ENCODE measurements at places on chromosomes 7 and 10. TPM values are rescaled to one million over a fixed set of nuclear protein-coding genes. Genes with fewer than 3 reads are reported as not detected.

Gene MRPS33
- 26.7 TPM for total RNA-seq

Gene SEMA3A
- total RNA-seq = 134 TPM

Gene AKR1B15
- not detected for total RNA-seq

Gene PRLHR
- total RNA-seq = not detected

Gene MYL7
- total RNA-seq = not detected

Gene HOXA10
- not detected for total RNA-seq

Gene PLXDC2
- 65.8 TPM for total RNA-seq

Gene FAM24A
- total RNA-seq = not detected

Gene RAB19
- 0.93 TPM for total RNA-seq

Gene UPK3B
- 0.99 TPM for total RNA-seq

Gene DOCK1
- total RNA-seq = 77.0 TPM

Gene MSS51
- 3.6 TPM for total RNA-seq

Gene RELN
- 144 TPM for total RNA-seq

Gene SLC26A3
- total RNA-seq = not detected

Gene ZNF488
- total RNA-seq = 7.5 TPM

Gene METTL27
- total RNA-seq = 5.9 TPM

Gene TUBB8
- total RNA-seq = not detected

Gene STEAP1
- total RNA-seq = 10.2 TPM

Gene ANKRD1
- 5.3 TPM for total RNA-seq

Gene STEAP1B
- 1.6 TPM for total RNA-seq

Gene MMP21
- 1.2 TPM for total RNA-seq

Gene FANK1
- 3.1 TPM for total RNA-seq

Gene SRRM3
- 20.2 TPM for total RNA-seq

Gene COPS6
- total RNA-seq = 53.1 TPM

Gene ASL
- 14.7 TPM for total RNA-seq

Gene GIMAP1
- 1.9 TPM for total RNA-seq
